ENCODE measurements at places on chromosomes 4 and X. TPM values are rescaled to one million over a fixed set of nuclear protein-coding genes. Genes with fewer than 3 reads are reported as not detected.

Gene CCNB3
- total RNA-seq = 0.11 TPM

Gene PLA2G12A
- total RNA-seq = 38.7 TPM

Gene P2RY4
- total RNA-seq = 0.07 TPM

Gene PGAM4
- not detected for total RNA-seq

Gene GSX2
- total RNA-seq = not detected

Gene NIPAL1
- 1.4 TPM for total RNA-seq
